ENCODE measurements at places on chromosomes 6 and 20. TPM values are rescaled to one million over a fixed set of nuclear protein-coding genes. Genes with fewer than 3 reads are reported as not detected.

Gene CGA
- total RNA-seq = not detected

Gene TAP2
- 50.0 TPM for total RNA-seq

Gene THBD
- total RNA-seq = 42.2 TPM

Gene LAMA5
- 72.9 TPM for total RNA-seq

Gene RNASET2
- 11.1 TPM for total RNA-seq

Gene BEND6
- total RNA-seq = 0.19 TPM

Gene OXT
- not detected for total RNA-seq

Gene C6orf58
- 0.50 TPM for total RNA-seq

Gene OOEP
- not detected for total RNA-seq
